ENCODE measurements at places on chromosomes 2 and 18. TPM values are rescaled to one million over a fixed set of nuclear protein-coding genes. Genes with fewer than 3 reads are reported as not detected.

GRCh38 chr2:45224321-45224992 is 215.2 kb upstream of the SIX2 start:
- DNase-seq = no peak

DNA sequence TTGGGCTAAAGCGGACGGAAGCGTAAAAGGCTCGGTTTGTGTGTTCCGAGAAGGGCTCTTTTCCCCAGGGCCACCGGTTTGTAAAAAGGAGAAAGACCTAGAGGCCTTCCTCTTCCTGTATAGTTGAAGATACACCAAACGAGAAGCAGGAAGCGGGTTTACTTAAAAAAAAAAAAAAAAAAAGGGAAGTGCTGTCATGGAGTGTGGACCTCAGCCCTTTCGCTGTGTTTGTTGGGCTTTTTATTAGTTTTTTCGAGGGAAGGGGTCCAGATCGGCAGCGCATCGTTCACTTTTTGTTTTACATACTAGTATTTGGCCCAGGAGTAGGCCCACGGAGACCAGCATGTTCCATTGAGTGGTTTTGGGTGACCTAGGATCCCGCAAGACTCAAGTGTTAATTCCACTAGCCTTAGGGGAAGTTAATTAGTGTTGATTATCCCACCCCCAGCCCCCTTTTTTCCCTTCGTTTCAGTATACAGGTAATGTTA is 676 bp downstream of the ACTR2 start:
- DNase-seq = no peak

DNA sequence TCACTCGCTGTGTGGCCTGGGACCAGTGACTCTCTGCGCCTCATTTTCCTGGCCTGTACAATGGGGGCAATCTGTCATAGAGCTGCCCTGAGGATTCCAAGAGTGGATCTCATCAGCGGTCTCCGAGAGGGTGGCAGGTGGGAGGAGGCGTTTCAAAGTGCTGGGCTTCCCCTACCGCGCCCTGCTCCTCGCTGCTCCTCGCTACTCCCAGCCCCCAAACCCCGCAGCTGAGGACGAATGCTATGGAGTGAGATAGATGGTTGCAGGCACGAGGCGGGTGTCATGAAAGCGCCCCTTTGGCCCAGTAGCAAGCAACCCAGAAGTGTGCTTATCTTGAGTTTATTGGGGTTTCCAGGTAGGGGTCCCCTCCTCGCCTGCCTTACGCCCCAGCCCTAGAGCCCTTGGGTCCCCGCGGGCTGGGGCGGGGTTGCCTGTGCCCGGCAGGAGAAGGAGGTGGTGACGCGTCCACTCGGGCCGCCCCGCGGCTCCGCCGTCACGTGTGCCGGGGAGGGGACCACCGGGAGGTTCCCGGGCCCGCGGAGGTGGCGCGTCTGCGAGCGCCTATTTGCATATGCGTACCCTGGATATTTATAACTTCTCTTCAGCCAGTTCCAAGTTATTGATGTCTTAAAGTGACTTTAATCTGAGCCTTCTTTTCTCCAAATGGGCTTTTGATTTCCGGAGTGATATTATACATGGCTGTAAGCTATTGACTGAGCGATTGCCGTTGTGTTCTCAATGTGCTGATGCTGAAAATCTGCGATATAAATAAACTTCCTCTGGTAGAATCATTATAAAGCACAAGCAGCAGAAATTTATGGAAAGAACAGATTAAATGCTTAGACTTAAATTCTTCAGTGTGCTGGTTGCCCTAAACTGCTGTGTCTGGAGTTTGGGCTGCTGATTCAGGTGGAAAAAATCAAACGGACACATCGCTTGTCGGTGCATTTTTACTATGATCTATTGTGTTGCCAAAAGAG is 263.7 kb downstream of the ATAD2B start:
- peak; percentile 36 for DNase-seq

DNA sequence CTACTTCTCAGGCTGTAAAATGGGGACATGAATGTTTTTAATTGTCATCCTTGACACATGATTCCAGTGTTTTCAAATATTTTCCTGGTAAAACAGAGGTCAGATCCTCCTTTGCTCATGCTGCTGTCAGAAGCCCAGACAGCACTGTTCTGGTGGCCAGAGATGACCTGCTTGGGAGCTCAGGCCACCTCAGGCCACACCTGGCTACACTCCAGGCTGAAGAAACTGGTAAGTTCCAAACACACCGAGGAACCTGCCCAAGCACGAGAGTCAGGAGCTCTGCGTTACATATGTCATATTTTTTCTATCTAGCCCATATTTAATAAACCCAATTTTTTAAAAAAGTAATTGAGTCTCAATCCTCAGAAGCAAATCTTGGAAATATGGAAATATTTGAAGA is 47.9 kb downstream of the FECH start:
- DNase-seq = no peak

DNA sequence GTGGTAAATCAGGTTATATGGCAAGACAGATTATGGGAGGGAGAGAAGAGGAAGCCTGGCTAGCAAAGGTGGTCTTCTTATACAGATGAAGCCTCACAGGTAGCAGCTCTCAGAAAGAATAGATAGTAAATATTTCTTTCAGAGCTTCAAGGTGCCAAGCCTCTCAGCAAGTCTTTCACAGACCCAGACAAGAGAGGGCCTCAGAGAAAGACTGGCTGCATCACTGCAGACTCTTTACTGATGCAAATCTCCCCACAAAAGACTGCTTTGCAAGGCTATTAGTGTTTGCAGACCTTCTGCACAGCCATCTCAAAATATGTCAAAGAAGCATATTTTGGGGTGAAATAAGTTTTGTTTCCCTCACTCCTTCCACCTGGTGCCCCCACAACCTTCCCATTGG is 372.4 kb upstream of the RND3 start:
- DNase-seq = no peak

DNA sequence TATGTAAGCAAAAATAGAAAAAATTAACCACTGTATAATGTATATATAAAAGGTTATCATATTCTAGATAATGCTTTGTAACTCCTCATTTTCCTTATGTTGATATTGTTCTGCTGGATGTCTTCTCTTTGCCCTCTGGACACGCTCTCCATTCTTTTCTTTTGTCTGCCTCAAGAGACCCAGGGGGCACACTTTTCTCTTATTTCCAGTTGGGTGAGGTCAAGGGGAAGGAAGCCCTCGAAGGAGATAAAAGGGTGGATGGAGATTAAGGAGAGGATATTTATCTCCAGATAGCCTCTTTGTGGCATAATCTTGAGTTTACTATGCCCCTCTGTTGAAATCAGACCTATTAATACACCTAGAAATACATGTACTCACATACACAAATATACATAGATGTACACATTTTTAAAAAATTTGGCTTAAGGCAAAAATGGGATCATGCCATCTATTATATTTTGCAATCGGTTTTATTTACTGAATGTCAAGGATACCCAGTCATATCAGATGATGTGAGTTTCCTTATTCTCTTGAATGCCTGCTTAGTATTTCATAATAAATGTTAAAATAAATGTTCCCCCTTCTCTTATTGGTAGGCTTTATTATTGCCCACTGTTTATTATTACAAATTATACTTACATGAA is 65.3 kb downstream of the LCLAT1 start:
- DNase-seq = no peak

The CFC1 gene
- total RNA-seq = 0.41 TPM

The EVX2 gene
- total RNA-seq = not detected

The CDH20 gene
- total RNA-seq = 0.43 TPM
